ENCODE measurements at places on chromosomes 6 and 20.

DNA sequence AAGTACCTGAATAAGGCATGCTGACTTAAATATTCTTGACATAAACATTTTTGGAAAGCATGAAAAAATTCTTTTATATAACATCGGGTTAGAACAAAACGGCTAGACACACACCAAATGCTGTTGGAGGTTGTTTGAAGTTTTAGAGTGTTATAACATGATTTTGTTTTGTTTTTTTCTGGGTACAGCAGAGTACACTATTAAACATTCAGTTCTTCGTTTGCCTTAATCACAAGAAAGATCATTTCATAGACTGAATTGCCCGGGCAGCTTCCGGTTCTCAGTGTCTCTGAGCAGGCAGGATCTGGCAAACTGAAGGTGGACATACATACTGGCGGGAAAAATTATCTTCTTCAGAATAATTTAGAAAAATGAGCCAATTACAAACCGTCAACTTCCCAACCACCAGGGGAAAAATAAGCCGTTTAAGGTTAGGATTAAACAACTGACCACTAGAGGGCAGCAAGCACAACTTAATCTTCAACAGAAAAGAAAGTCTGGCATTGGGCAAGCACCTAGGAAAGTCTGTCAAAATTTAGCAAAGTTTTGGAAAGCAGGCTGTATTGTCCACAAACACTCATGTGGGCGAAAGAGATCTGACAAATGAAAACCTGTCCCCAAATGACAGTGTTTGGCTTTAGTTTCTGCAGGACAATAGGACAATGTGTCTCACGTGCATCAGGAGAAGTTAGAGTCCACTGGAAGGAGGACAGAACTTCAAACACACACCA is 15.0 kb downstream of the ZNF217 start:
- DNase-seq = no peak

DNA sequence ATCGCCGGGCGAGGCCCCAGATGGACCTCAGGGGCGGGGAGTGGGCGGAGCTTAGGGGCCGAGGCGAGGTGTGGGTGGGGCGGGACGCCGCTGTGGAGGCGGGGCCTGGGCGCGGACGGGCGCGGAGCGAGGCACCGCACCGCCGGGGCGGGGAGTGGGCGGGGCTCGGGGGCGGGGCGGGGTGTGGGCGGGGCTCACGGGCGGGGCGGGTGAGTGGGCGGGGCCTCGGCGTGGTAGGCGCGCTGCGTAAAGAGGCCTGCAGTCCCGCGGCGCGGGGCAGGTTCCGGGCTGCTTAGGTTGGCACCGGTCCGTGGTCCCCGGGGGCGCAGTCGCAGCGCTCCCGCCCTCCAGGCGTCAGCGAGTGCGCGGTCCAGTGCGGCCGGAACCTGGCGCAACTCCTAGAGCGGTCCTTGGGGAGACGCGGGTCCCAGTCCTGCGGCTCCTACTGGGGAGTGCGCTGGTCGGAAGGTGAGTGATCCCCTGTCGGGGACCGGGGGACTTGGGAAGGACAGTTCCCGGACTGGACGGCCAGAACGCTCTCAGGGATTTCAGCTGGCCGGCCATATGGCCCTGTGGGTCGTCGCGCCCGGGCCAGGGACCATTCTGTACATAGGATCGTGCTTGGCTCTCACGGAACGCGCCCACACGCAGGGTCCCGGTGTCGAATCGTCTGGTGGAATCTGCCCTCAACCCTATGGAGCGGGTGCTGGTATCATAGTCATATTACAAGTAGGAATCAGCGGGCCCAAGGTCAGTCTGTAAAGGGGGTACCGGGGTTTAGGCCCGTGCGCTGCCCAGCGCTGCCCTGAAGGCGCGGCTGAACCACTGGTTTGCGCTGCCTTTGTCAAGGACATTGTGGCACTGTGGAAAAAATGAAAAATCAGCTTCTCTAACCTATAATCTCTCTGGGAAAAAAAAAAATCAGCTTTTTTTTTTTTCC is at the start of gene NQO2:
Gene NQO2 (plus strand): TSS at position 277 of the 940 bp plus-strand sequence. CDS start 6,659 bp downstream, outside the sequence.
- DNase-seq = peak; percentile 91

- no peak for DNase-seq
Measured at GRCh38 chr20:16904751-16905150, 156.6 kb downstream of the OTOR start.

GRCh38 chr6:79895382-79896074 is 51.8 kb downstream of the ELOVL4 start:
- DNase-seq = no peak

- no peak for DNase-seq
Measured at GRCh38 chr6:13965582-13966127, 40.9 kb downstream of the RNF182 start.

DNA sequence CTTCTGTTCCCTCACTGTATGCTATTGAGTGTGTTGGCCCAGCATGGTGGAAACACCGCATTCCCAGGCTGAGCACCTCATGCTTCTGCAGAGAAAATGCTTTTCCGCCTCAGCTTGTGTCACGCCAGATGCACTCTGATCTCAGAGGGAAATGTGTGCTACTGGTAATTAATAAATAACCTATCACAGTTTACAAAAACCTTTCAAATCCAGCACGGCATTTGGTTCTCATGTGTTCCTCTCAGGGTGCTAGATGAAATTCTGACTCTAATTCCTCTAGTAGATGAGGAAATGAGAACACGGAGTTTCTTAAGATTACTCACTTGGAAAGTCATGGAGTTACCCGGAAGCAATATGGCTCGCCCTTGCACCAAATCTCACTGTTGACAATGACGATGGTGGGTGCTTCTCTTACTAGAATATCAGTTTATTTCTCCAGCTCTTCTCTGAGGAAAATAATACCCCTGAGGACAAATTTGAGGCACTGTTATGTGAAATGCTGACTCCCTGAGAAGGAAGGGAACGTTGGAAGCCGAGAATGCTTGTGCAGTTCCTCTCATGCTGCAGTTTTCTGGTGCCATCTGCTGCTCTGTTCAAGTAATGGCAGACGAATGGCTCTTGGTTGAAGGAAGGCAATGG is 116.6 kb downstream of the RNF144B start:
- DNase-seq = no peak

- DNase-seq = no peak
Measured at GRCh38 chr6:168035098-168035660, 37.7 kb downstream of the KIF25 start.

DNA sequence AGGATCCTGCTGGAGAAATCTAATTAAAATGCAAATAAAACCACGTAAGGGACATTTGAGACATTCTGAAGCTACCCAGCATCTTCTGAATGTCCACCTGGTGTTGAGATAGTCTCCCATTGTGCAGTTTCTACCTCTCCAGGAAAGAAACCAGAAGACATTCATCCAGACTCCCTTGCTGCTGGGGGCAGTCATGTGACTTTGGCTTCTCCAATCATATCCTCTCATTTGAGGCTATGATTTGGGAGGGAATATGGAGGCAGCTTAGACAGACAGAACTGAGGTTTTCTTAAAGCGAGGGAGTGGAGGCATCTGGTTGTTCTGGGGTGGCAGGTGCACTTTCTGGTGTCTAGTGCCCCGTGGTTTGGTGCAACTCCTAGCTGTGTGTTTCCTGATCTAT is 315.2 kb upstream of the SULF2 start:
- DNase-seq = no peak
